ENCODE measurements at places on chromosomes 7 and 10.

- no peak for DNase-seq
Measured at GRCh38 chr10:22615819-22616499, 98.4 kb downstream of the PIP4K2A start.

DNA sequence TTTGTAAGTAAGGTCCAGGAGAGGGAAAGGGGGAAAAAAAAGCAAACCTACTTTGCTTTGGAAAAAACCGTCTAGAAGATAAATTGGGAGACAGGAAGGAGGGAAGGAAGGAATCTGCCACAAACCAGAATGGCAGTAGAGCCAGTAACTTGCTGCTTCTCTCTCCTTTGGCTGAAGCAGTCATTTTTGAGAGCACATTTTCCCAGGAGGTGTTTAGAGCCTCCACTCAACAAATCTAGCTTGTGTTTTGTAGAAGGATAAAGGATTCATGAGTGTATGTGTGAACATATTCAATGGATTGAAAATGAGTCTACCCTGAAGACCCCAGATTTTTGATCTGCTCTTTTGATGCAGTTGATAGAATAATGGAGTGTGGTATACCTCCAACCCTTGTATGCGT lies 2.6 kb downstream of the NRG3 start:
- DNase-seq, result no peak

DNA sequence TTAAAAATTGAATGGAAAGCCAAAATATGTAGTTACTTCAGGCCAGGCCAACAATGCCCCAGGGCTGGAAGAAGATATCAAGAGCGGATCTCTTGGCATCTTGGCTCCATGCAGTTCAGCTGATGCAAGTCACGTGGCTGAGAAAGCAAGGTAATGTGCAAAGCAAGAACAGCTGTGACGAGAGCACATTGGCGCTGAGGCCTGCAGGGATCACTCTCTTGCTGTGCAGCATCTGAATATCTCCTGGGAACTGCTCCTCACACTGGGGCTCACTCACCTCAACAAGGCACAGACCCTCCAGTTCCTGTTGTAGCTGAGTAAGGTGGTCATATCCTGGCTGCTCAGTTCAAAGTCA lies 14.0 kb downstream of the AKR1B1 start:
- DNase-seq, result no peak

- DNase-seq, result no peak
Measured at GRCh38 chr7:2354939-2355704, 495 bp downstream of the EIF3B start.

GRCh38 chr10:58023341-58024073 lies 244.2 kb downstream of the IPMK start:
- DNase-seq, result no peak

GRCh38 chr7:64504581-64505120 lies 58.2 kb downstream of the ZNF680 start:
- DNase-seq, result no peak

GRCh38 chr10:119522747-119523426 lies 19.6 kb downstream of the RGS10 start:
- no peak for DNase-seq
